ENCODE measurements at places on chromosomes 2 and 18.
A peak's percentile ranks its signal among the peaks of the same experiment; 100 is the strongest.

GRCh38 chr18:13163167-13163927 is 55.2 kb upstream of the LDLRAD4 start:
- no peak for DNase-seq

- DNase-seq: peak; percentile 81
These were observed 191.9 kb upstream of the TCF4 start for GRCh38 chr18:55779691-55780585.

GRCh38 chr18:31577195-31577594 is 14.5 kb upstream of the TTR start:
- no peak for DNase-seq

DNA sequence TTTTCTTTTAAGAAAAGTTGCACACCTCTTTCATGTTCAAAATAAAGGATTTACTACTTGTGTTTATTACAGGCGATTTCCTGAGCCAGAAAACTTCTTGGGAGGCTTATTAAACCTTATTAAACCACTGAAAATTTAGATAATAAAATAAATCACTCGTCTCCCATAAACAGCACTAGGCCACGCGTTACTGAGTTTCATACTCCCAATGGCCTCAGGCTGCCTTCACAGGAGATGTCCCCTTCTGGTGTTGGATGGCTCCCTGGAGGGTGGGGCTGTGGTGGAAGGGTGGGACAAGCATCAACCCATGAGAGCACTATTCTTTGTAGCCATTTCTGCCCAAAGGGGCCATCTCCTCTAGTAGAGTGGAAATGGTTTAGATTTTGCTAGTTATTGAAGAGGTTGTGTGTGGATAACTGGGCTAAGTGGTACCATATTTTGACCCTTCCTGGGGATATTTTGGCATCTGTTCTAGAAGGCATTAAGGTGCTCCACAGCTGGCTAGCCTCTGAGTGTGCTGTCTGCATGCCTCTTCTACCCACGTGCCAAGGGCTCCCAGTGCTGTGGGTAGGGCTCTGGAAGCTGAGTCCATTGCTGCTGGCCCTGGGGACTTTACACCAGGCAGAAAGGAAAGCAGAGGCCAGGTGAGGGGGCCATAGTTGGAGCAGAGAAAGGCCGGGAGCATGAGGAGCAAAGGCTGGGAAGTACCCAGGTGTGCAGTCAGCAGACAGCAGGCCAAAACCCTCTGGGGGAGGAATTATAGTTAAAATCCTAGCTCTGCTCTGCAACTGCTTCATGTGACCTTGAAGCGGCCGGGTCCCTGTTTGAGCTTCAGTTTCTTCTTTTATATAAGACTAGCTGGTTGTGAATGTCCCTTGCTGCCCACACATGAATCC is 121.7 kb upstream of the SMAD2 start:
- DNase-seq: no peak

- no peak for DNase-seq
These were observed 51.0 kb upstream of the TTC39C start for GRCh38 chr18:23963443-23964165.

DNA sequence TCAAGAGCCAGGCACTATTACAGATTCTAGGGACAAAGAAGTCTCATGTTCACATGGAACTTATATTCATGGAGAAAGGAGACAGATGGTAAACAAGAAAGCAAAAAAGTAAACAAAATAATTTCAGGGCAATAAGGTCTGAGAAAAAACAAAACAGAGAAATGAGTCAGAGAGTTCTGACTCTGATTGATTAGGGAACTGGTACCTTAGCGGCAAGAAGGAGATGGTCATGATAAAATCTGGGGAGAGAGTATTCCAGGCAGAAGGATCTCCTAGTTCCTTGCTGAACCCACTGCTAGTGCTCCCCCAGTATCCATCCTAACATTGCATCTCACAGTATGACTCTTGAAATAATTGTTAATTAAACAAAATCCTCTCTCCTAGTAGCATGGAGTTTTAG is 161.8 kb upstream of the KLF7 start:
- no peak for DNase-seq

GRCh38 chr18:13585379-13586153 is 140.8 kb downstream of the FAM210A start:
- no peak for DNase-seq

DNA sequence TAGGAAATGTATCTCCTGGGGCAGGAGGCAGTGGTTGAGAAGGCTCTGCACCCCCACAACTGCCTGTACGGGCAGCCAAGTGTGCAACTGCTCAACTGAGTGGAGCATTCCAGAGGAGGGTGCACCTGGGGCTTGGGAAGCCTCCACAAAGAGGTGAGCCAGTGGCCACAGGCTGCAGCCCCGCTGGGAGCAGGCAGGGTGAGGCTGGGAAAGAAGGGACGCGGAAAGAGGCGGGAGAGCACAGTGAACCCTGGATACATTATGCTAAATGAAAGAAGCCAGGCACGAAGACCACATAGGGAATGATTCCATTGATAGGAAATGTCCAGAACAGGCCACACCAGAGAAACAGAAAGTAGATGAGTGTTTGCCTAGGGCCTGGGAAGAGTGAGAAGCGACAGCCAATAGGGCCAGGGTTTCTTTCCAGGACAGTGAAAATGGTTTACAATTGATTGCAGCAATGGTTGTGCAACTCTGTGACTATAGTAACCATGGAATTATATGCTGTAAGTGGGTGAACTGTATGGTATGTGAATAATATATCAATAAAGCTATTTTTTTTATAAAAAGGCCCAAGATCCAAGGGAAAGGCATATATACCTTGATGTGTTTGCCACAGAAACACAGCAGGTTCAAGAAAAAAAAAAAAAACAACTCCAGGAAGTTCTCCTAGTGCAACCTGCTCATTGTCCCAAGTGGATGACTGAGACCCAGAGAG is 82.4 kb downstream of the DDX1 start:
- DNase-seq: peak; percentile 99

- DNase-seq: no peak
These were observed 104.5 kb downstream of the OSBPL6 start for GRCh38 chr2:178298785-178299212.

GRCh38 chr18:70279470-70279869 is 9.4 kb upstream of the SOCS6 start:
- no peak for DNase-seq

DNA sequence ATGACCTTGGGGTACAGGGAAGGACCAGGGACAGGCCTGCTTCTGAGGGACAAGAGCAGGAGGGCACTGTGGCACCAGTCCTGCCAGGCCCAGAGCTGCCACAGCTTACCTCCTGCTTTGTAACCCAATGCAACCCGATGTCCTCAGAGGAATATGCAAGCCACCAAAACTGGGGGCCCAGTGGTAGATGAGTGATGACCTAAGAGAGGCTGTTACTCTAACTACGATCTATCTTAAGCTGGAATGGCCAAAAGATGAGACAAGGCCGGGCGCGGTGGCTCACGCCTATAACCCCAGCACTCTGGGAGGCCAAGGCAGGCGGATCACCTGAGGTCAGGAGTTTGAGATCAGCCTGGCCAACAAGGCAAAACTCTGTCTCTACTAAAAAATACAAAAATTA is 12.8 kb downstream of the CYB5A start:
- no peak for DNase-seq

- no peak for DNase-seq
These were observed 103.9 kb downstream of the CCBE1 start for GRCh38 chr18:59593291-59593717.

DNA sequence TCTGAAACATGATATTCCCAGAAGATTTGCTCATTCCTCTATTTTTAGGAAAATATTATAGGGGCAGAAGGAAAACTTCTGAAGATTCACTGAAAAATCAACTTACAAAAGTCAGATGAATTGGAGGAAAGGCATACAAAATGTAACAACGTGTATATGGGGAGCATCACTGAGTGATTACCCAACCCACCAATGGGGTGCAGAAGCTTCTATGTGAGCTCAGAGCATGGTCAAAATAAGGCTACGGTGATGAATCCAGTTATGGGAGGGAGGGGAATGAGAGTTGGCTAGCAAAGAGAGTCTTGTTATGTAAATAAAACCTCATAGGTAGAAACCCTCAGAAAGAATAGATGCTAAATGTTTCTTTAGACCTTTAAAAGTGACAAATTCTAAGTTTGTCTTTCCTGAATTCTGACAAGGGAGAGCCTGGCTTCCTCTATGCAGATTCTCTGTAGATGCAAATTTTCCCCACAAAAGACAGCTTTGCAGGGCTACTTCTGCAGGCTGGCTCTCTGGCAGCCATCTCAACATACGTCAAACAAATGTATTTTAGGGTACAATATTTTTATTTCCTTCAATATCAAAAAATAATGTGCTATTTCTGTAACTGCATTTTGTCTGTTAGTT is 171.4 kb upstream of the NDUFV2 start:
- peak; percentile 19 for DNase-seq

DNA sequence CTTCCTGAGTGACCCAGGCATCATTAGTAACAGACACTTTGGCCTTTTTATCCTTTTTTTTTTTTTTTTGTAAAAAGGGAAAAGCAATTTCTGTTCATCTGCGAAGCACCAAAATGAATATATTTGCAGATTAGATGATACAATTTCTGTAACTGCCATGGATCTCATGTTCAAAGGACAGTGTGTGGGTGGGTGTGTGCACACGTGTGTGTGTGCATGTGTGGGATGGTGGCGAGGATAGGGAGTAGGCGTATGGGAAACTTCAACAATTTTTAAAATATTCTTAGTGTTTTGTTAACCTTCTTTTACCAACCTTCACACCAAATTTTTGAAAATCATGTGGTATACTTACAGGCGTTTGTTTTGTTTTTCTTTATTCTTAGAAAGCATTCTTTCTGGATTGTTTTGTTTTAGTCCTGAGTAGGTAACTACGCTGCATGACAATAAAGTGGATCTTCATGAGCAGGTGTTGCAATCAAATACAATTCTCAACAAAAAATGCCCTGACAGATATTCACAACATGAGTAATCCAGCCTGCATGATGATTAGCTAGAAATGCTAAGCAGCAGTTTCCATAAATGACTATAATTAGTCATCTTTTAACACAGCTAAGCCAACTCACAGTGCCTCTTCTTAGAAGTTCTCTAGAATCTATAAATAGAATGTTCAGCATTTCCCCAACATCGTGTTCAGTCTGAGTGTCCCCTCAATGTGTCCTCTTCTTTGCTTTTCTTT is 53.5 kb upstream of the RMDN2 start:
- DNase-seq: no peak

DNA sequence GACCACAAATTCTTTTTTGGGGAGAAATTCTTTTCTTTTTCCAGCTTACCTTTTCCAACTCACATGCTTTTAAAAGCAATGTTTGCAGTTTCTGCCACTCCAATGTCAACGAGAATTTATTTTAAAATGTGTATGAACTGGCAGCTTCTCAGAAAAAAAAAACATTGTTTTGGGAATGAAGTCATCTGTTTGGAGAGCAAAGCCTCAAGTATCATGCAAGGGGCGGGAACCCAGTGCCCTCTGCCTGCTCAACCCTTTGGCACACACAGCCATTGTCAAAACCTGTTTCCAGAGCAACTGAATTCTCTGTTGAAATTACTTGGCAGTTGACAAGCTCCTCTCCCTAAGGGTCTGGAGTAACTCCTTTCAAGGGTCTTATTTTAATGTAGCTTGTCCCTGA is 128.5 kb downstream of the QPCT start:
- DNase-seq: no peak

- no peak for DNase-seq
These were observed 101.0 kb upstream of the CTDP1 start for GRCh38 chr18:79578396-79579260.

GRCh38 chr2:226483745-226484619 is 315.6 kb downstream of the IRS1 start:
- DNase-seq: no peak

- DNase-seq: no peak
These were observed 222.8 kb upstream of the HS6ST1 start for GRCh38 chr2:128541448-128541847.

DNA sequence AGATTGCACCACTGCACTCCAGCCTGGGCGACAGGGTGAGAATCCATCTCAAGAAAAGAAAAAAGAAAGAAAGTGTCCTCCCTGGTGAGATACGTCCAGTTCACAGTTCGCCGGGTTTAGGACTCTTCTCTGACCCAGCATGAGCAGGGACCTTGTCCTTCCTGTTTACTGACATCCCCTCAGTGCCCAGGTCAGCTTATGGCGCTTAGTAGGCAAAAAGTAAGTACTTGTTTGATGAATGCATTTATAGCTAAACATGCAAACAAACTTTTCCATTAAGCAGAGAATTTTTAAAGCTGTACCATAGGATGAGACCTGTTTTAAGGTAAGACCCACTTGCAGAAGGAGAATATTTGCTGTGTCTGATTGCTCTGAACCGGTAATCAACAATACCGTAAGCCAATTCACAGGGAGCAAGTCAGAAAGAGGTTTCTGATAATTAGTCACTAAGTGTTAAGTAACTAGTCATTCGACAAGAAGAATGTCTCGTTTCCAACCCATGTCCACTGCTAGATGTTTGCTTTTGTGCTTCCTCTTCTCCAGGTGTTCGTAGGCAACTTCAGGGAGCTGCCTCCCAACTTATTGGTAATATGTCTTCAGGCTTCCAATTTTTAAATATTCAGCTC is 40.0 kb downstream of the MOGAT1 start:
- no peak for DNase-seq

GRCh38 chr2:238370823-238371372 is 50.6 kb downstream of the TRAF3IP1 start:
- peak; percentile 46 for DNase-seq

DNA sequence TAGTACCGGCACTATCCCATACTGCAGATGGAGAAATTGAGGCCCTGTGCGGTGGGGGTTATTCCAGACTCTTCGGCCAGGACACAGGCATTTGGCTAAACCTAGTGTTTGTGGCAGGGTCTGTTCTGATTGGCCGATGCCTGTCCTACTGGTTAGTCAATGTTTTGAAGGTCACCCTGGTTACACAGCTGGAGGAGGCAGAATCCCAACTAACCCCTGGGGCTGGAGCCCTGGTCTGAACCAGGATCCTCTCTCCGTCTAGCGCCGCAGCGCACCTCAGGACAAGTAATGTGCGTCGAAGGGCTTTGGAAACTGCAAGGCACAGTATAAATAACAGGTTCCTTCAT is 19.4 kb downstream of the TEX44 start:
- no peak for DNase-seq

GRCh38 chr2:45836316-45836715 is 184.8 kb downstream of the PRKCE start:
- DNase-seq: no peak

- no peak for DNase-seq
These were observed 635 bp downstream of the SETBP1 start for GRCh38 chr18:44681076-44681970.

DNA sequence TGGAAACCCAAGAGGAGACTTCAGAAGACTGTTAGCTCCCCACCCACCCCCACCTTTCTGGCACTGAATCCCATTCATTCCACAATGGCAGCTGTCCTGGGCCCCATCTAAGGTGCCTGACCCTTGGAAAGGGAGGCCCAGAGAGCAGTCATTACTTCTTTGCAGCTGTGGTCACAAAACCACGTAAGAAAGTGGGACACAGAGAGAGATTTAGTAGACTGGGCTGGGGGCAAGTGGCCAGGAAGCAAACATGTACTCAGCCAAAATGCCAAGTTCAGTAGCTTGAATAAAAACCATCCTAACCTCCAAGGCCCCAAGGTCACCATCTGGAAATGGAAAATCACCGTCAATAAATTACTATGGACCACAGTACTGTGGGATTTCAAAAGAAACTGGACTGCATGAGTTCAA is 381.4 kb downstream of the TNS1 start:
- DNase-seq: no peak

Data from NCI-H526 (cell line).